ENCODE measurements at places on chromosomes 1 and 21. TPM values are rescaled to one million over a fixed set of nuclear protein-coding genes. Genes with fewer than 3 reads are reported as not detected.

GRCh38 chr1:223276029-223276428, 87.9 kb downstream of the SUSD4 start:
- DNase-seq, result no peak

- DNase-seq, result no peak
These were observed 36.6 kb downstream of the RUNX3 start for GRCh38 chr1:24893431-24893830.

GRCh38 chr21:45618287-45618686, 25.2 kb upstream of the PCBP3 start:
- DNase-seq, result no peak

- DNase-seq, result no peak
These were observed 2.1 kb downstream of the TTC39A start for GRCh38 chr1:51328279-51328678.

DNA sequence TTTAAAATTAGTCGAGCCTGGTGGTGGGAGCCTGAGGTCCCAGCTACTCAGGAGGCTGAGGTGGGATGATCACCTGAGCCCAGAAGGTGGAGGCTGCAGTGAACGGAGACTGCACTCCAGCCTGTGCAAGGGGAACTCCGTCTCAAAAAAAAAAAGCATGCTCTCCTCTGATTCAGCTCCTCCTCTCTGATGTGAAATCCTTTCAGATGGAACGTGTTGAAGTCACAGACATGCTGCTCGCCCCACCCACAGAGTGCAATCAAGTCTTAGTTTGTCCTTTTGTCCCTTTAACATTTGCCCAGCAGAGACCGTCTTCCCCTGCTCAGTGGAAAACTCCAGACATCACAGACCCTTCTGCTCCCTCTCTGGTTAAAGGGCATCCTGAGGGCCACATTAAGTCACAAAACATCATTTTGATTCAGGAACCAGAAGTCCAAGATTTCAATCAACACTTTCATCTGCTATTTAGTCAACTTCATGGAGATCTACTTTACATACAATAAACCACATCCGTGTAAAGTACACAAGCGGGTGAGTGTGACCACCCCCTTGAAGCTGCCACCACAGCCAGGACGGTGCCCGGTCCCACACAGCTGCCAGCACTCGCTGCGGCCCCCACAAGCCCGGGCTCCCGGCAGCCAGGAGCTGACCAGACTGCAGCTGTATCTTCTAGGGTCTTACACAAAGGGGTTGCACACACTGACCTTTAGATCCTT, 18.9 kb upstream of the RNF223 start:
- DNase-seq, result no peak

Gene RIMS3
- 126 TPM for total RNA-seq
